Stimulated activated CD4-positive, alpha-beta T cell treated with anti-CD3 and anti-CD28 coated beads, Interleukin-1b, Interleukin-23, amount 100 ng/mL, for 24 hours (primary cell): ENCODE measurements at places on chromosomes 6 and 20.

DNA sequence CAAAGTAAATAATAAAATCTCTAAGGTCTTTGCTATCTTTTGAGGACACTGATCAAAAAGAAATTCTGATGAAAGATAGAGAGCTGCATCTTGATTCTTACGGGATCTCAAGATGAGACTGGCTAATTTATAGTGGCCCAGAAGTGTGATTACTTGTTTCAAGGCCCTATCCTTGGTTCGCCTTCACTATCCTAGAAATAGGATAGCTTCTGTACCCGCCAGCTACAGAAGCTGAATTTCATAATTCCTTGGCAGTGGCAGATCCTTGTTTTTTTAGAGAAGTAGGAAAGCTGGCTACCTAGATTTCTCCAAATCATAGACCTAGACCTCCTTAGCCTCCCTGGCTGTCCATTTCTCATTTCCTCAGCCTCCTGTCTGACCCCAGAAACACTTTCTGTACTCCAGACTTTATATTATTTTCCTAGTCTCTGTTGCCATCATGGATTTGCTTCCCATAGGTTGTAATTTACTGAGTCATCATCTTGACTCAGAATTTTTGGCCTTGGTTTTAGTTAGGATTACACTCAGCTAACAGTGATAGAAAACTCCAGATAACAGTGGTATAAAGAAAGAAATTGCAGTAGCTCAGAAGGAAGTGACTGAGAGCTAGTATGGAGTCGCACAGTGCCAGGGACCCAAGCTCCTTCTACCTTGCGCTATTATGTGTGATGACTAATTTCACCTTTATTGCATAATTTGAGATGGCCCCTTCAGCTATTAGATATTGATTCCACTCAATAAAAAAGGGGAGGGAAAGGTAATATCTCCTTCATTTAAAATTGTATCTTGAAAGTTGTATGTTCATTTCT, 27.7 kb downstream of the PHF3 start:
- DNase-seq = no peak

DNA sequence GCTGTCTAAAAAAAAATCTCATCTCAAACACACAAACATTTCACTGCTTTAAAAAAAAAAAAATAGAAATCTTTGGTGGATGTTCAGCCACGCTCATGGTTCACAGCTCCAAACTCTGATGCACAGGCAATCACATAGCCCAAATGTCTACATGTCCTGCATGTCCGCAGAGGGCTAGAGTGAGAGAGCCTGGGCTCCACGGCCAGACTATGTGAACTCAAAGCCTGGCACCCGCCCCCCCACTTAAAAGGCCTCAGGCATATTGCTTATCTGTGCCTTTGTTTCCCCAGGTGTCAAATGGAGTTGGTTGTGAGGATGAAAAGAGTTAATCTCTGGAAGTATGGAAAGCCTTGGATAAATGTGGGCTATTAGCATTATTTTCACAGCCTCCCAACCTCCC, 10.5 kb upstream of the PTGIS start:
- no peak for DNase-seq

DNA sequence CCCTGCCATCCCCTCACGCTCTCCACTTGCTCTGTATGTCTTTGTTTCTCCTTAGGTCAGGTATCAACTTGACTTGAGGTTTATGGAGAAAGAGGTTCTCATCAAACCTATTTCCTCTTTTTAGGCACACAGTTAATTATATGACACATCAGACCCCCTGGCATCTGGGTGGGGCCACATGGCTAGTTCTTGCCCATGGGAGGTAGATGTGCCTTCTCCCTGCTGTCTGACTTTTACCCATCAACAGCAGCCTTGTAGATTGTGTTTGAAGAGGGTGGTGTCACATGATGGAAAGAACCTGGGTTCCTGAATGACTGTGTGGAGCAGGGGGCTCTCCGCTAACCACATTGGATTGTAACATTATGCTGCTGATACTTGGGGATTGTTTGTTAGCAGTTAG, 7.2 kb upstream of the UQCC2 start:
- no peak for DNase-seq

- DNase-seq = no peak
Measured at GRCh38 chr6:81940451-81940985, 188.0 kb upstream of the TENT5A start.

- no peak for DNase-seq
Measured at GRCh38 chr20:48065833-48066232, 280.6 kb upstream of the SULF2 start.

DNA sequence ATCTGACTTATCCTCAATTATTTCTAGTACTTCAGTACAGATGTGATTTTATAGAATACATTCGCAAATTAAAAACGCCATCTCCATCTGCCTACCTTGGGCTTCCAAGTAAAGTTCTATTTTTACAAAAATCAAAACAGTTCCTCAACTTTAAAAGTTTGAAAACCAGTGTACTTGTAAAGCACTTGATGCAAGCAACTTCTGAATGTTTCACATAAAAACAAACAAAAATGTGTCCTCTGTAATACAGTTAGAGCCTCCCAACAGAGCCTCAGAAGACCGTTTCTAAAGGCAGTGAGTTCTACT, 384 bp upstream of the MANEA start:
- no peak for DNase-seq

- DNase-seq = no peak
Measured at GRCh38 chr6:20292905-20293304, 80.6 kb upstream of the MBOAT1 start.

- no peak for DNase-seq
Measured at GRCh38 chr6:44732243-44732642, 344.7 kb downstream of the CDC5L start.

GRCh38 chr6:31737991-31738979, 1.5 kb upstream of the MSH5 start:
- peak; percentile 55 for DNase-seq

DNA sequence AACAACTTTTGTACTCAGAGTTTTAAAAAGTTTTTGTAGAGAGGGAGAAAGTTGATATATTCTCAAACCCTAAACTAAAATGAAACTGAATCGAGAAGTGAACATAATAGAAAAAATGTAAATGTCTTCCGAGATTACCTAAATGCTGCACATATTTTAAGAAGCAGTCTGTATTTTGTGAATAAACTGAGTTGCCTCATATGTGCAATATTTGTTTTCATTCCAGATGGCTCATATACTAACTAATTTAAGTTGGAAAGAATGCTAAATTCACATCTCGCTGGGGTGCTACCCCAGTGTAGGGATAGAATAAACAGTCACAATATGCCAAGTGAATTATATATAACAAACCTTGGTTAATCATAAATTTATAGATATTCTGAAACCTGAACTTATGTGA, 285.9 kb upstream of the THEMIS start:
- no peak for DNase-seq

- no peak for DNase-seq
Measured at GRCh38 chr6:134002821-134003220, 49.6 kb downstream of the SLC2A12 start.

GRCh38 chr6:63943826-63944225, 308.2 kb downstream of the PHF3 start:
- no peak for DNase-seq

DNA sequence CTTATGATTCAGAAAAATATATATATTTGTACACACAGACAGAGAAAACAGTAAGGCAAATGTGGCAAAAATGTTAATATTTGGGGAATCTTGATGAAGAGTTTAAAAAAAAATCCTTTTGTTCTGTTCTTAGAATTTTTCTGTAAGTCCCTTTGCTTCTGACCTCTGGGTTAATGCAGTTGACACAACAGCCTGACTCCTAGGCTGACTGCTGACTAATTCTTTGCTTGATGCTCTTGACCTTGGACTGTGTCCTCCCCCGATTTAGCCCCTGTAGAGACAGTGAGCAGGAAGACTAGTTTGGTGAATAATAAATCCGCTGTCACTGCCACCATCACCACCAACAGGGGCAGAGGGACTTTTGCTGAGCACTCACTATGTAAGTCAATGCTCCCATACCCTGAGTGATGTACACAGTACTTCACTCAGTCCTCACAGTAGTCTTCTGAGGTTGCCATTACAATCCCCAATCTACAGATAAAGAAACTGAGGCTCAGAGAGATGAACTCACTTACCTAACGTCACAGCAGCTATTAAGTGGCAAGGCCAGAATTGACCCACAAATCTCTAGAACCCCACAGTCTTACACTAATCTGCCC, 71.7 kb downstream of the SNX5 start:
- DNase-seq = no peak

- DNase-seq = no peak
Measured at GRCh38 chr20:48007351-48007750, 222.1 kb upstream of the SULF2 start.

- no peak for DNase-seq
Measured at GRCh38 chr6:131288214-131288613, 152.9 kb downstream of the AKAP7 start.

DNA sequence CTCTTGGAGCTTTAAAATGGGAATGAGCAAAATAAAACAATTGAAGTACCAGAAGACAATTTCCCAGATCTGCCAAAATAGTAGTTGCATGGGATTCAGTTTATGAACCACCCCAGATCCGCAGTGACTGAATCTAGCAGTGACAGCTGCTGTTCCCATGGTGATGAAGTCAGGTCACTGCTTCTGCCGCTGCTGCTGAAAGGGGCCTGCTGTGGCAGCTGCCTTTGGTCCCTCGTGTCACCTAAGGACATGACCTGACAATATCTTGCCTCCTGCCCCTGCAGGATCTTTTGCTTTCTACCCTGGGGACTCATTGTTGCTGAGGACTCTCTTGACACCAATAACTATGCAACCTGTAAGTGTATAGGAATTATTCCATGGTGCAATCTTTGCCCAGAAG, 34.3 kb upstream of the OGFRL1 start:
- DNase-seq = no peak

- DNase-seq = no peak
Measured at GRCh38 chr6:52152070-52152423, 34.1 kb upstream of the IL17A start.

DNA sequence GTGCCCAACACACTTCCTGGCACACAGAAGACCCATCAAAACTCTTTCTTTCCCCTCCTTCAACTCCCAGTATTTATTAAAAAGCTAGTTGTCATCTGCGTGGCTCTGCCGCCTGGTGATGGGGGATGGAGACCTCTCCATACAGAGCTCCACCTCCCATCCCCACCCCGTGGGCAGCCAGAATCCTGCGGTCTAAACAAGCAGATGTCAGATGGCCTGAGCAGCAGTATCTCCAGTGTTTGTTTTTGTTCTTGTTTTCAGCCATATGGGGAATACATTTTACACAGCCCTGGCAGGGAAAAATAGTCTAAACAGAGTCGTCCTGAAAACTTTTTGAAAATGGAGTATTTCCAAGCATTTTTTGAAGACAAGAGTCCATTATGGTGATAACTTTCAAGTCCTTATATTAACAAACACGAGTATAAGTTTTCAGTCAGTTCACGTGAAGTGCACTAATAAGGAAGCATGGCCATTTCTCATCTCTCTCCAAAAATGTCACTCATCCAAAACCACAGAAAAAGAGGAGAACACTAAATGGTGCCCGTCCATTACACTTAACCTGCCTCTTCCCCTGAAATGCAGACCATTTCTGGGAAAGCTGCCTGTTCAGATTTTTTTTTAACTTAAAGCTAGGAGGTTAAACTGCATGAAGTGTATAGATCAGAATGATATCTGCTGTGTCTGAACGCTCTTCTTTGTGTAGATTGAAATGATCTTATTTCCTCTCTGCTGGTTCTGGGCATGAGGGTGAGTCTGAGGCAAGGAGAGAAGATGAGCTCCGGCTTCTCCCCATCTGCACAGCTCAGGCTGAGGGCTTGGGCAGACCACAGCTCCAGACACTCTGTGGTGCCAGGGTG, 91.0 kb downstream of the TCP11 start:
- no peak for DNase-seq

DNA sequence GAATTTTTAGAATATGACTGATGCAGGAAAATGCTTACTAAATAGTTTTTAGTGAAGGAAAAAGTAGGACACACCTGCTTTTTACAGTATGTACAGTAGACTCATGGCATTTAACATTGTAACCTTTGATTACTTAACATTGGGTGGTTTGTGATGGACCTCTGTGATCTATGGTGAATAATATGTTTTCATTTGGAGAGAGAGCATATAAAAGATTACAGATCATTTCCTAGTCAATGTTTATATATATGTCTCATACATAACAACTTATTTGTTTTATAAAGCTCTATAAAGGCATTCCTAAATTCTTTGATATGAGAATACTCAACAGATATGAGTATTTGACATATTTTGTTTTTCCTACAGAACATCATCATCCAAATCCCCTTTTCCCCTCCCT, 129.3 kb upstream of the PDE7B start:
- DNase-seq = no peak

DNA sequence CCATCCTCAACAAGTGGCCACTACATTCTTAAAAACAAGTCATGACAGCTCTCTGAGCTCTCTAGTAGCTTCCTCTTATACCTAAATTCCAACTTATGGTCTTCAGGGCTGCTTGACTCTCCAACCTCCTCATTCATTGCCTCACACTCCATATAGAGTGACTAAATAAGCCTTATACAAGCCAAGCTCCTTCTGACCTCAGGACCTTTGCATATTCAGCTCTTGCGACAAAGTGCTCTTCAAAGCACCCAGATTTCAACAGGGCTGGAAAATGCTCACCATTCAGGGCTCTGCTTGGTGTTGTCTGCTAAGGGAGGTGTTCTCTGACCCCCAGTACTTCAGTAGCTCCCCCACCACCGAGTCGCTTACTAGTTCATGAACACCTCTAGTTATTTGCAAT, 3.7 kb downstream of the TREML2 start:
- DNase-seq = no peak

DNA sequence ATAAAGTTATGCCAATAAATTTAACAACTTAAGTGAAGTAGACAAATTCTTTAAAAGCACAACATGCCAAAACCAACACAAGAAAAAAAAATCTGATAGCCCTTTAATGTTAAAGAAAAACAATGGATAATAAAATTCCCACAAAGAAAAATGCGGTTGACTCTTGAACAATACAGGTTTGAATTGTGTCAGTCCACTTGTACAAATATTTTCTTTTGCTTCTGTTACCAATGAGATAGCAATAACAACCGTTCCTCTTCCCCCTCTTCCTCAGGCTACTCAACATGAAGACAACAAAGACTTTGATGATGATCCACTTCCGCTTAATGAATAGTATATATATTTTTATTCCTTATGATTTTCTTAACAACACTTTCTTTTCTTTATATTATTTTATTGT, 283.9 kb upstream of the MAN1A1 start:
- DNase-seq = no peak

DNA sequence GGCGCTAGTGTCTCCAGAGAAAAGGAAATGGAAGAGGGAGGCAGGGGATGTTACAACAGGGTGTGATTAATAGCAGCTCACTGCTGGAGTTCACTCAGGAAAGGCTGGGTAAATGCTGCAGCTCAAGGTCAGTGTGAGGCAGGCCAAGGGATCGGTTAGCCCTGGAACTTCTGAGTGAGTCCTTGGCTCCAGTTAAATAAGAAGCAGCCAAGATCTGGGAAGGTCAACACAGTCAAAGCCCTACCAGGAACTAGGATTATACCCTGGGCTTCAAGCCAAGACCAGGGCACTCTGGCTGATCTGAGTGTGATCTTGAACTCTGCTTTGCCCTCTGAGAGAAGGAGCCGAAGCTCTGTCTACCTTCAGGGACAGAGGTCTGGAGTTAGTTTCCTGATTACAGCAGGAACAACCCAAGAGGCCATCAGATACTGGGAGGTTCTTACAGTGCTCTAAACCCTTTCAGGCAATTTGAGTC, 44.3 kb downstream of the TPD52L1 start:
- no peak for DNase-seq

- no peak for DNase-seq
Measured at GRCh38 chr6:141165002-141165665, 967.6 kb upstream of the GJE1 start.

- no peak for DNase-seq
Measured at GRCh38 chr6:147218797-147219196, 14.6 kb downstream of the STXBP5 start.
